Tongue (tissue), 3 donors: ENCODE measurements at places on chromosomes 3 and 15. TPM values are rescaled to one million over a fixed set of nuclear protein-coding genes. Genes with fewer than 3 reads are reported as not detected.

GRCh38 chr15:58590236-58590635 is 158.4 kb downstream of the LIPC start:
- no peak for DNase-seq

GRCh38 chr15:81108427-81108826 is 25.6 kb upstream of the CFAP161 start:
- DNase-seq = peak; percentile 27

- DNase-seq = no peak
Measured at GRCh38 chr15:87753539-87753938, 503.0 kb downstream of the NTRK3 start.

DNA sequence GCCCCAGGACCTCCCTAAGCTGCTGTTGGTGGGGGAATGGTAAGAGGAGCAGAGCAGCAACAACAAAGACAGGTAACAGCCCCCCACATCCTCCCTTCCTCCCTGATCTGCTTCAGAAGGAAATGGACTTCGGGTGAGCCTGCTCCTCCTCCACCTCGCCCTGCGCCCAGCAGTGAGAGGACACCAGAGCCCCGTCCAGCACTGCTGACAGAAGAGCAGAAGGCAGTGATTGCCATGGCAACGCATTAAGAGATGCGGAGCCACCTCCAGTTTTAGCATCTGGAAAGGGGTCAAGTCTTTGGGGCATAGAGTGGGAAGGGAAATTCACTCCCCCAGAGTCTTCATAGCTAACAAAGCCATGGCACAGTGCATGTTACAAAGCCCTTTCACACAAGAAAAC is 77.6 kb upstream of the HRH1 start:
- DNase-seq = no peak

DNA sequence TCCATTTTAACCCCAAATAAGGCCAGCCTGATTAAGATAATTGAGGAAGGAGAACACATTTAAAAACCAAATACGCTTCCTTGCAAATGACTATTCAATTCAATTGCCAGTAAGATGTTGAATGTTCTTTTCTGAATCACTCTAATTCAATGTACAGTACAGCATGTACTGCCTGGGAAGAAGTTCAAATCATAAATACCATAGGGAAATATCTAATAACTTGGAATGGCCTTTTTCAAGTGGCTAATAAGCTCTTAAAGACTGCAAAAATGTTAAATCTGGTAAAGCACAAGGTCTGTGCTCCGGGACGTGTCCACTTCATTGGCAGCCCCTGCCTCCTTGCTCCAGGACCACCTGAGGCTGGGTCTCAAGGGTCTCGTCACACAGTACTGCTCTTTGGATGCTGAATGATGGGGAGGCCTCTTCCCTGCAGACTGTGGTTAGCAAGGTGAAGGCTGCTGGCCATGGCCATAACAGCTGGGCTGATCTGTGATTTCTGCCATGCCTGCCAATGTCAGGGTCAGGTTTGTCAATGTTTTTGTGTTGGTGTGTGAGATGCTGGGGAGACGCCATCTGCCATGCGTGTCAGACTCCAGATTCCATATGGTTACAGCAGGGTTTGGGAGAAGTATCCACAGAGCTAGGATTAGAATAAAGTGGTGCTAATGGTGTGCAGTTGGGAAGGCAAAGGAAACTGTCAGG is 300.5 kb downstream of the ADAMTS17 start:
- DNase-seq = peak; percentile 59

DNA sequence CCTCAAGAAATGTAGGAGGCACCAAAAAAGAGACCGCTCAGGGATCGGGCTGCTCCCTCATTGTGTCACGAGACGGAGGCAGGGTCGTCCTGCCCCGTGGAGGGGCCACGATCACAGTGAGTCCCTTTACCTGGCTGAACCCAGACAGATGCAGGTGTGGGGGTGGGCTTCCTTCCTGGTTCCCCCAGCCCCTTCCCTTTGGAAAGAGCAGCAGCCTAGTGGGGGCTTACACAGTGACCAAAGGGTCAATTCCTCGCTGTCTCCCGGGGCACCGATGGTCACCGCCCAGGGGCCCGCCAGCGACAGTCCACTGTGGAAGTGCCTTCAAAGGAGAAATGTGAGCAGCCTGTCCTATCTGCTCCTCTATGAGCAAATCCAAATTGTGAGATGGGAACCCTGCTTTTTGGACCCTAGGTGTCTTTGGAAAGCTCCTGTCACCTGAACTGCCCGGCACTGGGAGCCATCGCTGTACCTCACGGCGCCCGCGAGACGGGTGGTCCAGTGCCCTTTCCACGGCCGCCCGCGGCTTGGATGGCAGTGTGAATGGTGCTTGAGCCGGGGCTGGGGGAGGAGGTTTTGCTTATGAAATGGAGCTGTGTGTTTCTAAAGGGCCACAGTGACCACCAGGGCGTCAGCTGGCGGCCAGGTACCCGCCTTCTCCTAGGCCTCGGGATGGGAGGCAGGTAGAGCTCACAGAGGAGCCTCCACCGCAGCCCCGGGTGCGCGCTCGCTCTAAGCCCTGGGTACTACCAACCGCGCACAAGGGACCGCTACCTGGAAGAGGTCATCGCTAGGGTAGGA is 155.7 kb downstream of the KLF13 start:
- DNase-seq = no peak

DNA sequence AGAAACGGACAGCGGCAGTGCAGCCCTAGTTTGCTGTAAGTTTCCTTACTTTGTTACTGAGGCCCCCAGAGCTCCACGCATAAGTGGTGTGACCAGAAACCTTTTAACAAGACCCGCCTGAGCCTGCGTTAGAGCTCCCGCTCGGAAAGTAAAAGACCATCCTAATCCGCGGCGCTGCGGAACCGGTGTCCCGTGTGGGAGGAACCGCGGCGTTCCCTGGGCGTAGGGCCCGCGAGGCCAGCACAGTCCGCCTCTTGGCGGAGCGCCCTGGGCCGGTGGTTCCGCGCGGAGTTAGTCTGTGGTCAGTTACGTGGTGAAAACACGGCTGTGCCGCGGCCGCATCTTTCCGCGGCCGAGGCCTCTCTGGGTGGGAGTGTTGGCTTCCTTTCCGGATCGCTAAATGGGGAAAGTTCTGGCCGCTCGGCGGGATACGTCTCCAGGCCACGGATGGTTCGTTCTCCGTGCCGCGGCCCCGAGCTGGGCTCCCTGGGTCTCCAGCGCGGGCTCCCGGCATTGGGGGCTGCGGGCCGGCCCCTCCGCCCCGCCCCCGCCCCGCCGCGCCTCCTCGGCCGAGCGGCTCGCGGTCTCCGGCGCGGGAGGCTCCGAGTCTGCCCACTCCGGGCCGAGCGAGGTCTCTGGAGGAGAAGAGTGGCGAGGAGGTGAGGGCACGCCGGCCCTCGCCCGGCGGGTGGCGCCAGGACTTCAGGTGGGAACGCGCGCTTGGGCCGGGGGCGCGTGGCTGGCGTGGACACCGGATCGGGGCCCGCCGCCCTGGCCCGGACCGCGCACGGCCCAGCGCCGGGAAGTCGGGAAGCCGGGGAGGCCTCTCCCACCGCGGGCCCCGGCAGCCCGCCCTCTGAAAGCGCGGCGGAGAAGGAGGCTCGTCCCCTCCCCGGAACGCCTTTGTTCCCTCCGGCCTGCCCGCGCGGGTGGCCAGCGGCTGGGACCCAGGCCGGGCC is 754 bp downstream of the B3GNT5 start:
- DNase-seq = peak; percentile 74

DNA sequence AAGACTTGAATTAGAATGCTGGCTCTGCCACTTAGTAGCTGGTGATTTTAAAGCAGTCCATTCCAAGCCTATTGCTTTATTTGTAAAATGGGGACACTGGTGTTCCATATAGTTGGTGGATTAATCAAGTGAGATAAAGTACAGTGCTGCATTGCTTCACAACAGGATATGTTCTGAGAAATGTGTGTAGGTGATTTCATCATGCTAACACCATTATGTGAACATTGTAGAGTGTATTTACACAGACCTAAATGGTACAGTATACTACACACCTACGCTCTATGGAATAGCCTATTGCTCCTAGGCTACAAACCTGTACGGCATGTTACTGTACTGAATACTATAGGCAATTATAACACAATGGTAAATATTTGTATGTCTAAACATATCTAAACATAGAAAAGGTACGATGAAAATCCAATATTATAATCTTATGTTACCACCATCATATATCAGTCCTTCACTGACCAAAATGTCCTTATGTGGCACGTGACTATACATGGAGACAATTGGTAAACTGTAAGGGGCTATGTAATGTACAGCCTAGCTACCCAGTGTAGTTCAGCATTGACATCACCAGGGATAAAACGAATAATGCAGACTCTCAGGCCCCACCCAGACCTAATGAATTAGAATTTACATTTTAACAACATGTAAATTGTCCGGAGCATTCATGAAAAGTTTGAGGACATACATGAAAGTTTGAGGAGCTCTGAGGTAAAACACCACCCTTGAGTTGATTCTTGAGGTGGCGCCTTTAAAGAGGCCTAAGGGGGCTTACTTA is 121.4 kb upstream of the BFSP2 start:
- DNase-seq = no peak

MCCC1 gene
- 30.1 TPM for total RNA-seq

SLC22A13 gene
- 0.51 TPM for total RNA-seq

PPP4R2 gene
- 92.1 TPM for total RNA-seq

GHSR gene
- not detected for total RNA-seq
